ENCODE measurements at places on chromosomes 7 and 10.

GRCh38 chr10:126705951-126706565, 35.6 kb upstream of the C10orf90 start:
- no peak for DNase-seq

GRCh38 chr10:43089519-43089918, 12.7 kb downstream of the RET start:
- DNase-seq = no peak

DNA sequence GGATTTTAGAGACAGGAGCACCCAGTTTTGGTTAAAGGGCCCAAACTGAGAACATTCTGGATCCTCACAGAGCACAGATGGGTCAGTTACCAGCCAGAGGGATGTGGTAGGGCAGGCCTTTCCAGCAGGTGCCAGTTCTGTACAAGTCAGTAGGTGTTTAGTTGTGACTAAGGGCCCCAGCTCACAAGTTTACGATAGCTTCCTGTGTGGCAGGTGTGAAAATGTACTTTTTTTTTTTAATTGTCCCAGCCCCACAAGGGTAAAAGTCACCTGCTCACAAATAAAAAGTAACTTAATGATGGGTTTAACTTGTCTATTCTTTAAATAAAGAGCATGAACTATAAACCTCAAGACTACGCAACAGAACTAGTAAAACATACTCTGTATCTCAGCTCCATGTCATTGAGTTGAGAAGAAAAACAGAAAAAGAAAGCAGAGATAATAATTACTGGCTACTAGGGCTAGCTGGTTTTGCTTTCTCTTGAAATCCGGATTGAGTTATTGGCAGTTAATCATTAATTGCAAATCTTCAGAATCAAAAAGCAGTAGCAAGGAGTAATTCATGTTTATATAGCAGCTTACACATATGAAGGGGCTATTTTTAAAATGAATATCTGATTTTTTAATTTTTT, 15.4 kb downstream of the NFE2L3 start:
- DNase-seq = no peak

- no peak for DNase-seq
Measured at GRCh38 chr7:51606601-51607154, 290.1 kb upstream of the COBL start.

GRCh38 chr7:124688991-124689390, 76.6 kb downstream of the GPR37 start:
- DNase-seq = no peak

- DNase-seq = peak; percentile 8
Measured at GRCh38 chr10:36096576-36096975, 454.5 kb upstream of the FZD8 start.

GRCh38 chr7:41336455-41336952, 366.4 kb downstream of the INHBA start:
- DNase-seq = no peak

DNA sequence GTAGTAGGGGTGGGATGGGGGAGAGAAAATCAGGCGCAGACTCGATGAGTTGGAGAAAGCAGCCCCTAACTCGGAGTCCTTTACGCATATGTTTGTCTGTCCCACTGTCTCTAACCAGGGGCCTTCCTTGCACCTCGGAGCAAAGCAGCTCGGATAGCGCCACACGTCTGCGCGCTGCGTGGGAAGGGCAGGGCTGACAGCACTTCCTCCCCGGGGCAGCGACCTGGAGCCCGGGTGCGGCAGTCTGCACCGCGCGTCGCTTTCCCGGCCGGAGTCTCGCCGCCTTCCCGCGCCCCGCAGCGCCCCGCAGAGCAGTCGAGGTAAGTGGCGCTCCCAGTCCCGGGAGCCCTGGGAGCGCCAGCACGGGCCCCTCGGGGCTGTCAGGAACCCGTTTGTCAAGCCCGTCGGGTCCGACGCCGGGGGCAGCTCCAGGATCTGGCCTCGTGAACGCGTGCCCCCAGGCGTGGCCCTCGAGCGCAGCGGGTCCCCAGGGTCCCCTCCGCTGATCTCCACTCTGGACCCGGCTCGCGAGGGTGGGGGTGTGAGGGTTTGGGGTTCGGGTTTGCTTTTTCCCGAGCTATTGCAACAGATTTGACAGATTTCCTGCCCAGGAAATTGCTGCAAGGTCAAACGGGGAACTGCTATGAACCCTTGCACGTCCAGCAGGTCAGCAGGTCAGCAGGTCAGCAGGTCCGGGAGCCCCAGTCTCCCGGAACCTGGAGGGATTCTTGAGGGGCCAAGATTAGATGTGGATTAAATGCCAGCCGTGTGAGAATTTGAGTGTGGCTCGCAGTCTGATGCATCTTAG, 597 bp downstream of the APBB1IP start:
- peak; percentile 1 for DNase-seq

DNA sequence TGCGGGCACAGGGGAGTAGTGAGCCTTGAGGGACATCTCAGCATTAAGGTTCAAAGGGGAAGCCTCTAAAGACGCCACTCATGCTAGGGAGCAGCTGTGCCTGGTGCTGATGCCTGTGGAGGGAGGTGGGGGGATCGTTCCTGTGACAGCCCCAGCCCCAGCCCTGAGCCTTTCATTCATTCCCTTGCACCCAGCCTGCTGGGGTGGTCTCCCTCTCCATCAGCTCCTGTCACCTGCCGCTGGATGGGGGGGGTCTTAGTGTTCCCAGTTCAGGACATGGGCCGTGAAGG, 11.6 kb downstream of the ZNF316 start:
- DNase-seq = no peak

- no peak for DNase-seq
Measured at GRCh38 chr7:106071356-106071998, 40.6 kb downstream of the SYPL1 start.

DNA sequence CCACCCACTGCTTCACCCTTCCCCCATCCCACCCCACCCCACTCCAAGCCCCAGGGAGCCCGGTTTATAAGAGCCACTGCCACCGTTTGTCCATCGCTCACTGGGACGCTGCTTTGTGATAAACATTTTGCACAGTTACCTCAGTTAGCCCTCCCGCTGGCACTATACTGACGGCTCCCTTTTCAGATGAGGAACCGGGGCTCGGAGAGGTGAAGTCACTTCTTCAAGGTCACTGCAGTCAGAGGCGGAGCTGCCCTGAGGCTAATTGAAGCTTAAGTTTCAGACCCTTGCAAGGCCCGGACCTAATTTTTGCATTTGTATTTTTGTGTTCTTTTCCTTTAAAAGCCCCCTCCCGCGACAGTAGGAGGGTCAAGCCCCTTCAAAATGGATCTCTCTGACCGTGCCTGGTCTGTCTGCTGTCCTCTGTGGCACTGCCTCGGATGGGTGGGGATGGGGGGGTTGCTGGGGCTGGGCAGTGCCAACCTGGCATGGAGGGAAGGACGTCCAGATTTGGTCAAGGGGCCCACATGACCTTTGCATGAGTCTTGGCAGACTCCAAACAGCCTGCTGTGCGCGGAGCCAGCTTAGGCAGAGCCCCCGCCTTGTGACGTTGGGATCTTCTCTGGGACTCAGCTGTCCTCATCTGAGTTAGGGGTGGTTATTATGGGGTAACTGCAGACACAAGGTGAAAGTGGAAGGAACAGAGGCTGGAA, 17.7 kb upstream of the NODAL start:
- DNase-seq = no peak

DNA sequence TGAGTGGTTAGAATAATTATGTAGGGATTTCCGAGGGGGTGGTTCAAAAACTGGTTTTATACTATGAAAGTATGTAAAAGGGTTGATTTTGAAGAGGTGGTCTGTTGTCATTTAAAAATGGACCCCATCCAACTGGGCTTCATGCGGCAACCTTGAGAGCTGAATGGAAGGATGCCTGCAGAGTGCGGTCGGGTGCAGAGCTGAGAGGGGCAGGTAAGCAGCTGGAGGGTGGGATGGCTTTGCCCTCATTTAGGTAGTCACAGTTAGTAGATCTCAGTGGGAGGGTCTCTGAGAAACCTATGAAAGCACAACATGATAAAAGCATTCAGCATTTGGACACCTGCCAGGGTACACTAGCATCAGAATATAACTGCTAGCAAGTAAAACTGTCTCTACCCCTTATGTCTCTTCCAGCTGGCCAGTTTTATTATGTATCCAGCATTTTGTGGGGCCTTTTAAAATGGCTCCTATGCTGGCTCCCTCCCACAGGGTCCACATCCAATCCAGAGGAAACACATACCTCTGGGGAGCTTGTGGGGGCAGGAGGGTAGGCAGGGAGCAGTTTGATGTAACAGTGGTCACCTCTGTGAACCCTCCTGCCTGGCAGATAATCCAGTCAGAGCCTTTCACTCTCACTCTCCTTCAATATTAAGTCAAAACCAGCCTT, 75.9 kb upstream of the MAGI2 start:
- DNase-seq = no peak

GRCh38 chr7:36034020-36034419, 119.0 kb upstream of the EEPD1 start:
- peak; percentile 62 for DNase-seq

DNA sequence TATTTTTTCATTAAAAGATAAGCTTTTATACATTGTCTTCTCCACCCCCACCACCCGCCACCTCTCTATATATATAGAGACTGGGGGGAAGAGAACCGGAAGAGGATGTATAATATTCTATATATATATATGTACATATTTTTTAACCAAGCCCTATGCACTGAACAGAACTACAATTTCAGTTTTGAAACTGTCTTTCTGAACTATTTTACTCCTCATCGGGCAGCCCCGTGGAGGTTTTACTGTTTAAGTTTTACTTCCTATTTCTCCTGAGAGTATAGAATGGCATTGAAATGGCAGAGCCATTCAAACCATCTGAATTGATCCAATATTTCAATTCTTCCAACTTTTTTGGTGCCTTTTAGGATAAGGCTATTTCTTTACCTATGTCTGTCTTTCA, 1047.1 kb downstream of the NRG3 start:
- DNase-seq = no peak

GRCh38 chr10:52526251-52526823, 212.3 kb downstream of the DKK1 start:
- peak; percentile 71 for DNase-seq

- DNase-seq = peak; percentile 73
Measured at GRCh38 chr10:112985690-112986543, 35.9 kb downstream of the TCF7L2 start.

- no peak for DNase-seq
Measured at GRCh38 chr7:150451097-150451793, 815 bp downstream of the GIMAP8 start.
